ENCODE measurements at places on chromosomes 4 and X. TPM values are rescaled to one million over a fixed set of nuclear protein-coding genes. Genes with fewer than 3 reads are reported as not detected.

GRCh38 chrX:126550816-126551215 lies 1.8 kb downstream of the DCAF12L1 start:
- no peak for DNase-seq

DNA sequence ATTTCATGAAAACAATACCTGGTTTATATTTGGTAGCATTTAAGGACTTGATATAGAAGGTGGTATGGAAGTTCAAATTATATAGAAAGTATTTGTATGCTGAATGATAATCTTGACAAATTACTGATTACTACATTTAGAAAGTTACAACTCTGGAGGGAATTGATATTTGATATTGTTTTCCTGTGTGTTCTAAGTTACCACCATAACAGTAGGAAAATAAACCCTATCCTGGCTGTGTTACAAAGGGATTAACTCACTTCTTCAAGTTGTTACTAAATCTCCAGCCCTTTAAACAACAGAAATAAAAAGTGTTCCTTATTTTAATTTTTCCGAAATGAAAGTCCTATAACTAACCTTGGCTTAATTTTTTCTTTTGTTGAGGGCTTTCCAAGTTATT lies 36.6 kb downstream of the FHL1 start:
- DNase-seq, result no peak

DNA sequence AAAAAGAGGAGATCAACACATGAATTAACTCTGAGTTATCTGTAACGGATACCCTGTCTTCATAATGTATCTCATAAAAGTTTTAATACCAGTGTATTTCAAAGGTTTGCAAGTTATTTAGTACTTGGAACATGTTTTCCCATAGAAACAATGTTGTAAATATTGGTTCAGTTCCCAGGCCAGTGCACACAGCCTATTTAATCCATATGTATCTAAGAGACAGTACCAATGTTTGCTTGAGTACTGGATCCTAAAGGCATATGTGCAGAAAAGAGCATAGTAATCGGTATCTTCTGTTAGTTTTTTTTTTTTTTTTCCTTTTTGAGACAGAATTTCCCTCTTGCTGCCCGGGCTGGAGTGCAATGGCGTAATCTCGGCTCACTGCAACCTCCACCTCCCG lies 46.1 kb downstream of the SLIT2 start:
- DNase-seq, result no peak

DNA sequence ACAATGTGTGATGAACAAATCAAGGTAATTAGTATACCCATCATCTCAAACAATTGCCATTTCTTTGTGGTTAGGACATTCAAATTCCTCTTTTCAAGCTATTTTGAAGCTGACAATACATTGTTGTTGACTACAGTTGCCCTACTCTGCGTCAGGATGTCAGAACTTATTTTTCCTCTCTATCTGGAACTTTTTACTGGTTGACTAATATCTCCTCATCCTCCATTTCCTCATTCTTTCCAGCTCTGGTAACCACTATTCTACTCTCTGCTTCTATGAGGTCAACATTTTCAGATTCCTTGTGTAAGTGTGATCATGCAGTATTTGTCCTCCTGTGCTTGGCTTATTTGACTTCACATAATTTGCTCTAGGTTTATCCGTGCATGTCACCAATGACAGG lies 240.5 kb upstream of the HS3ST1 start:
- DNase-seq, result no peak

DNA sequence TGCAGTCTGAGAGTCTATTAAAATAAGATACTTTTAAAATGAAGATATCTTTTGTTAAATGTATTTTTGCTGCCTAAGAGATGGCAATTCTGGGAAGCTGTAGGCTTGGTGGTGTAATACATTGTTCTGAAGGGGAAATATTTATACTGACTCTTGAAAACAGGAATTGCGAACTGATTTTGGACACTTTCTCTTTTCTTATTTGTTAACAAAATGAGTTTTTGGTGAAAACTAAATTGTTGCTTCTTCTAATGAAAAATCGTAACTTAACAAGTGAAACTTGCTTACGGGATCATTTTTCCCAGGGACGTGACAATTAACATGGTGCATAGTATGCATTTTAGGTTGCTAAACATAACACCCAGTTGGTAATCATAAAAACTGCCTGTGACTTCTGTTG lies 71.0 kb downstream of the RAPGEF2 start:
- no peak for DNase-seq

GRCh38 chrX:102546828-102547493 lies 30.4 kb upstream of the TMSB15A start:
- DNase-seq, result no peak

ODAM gene
- total RNA-seq, result not detected

NKX1-1 gene
- total RNA-seq, result not detected

SPP1 gene
- 3.1 TPM for total RNA-seq

CFAP47 gene
- not detected for total RNA-seq

GLRA3 gene
- not detected for total RNA-seq

ITM2A gene
- total RNA-seq, result 0.12 TPM

Measured in RPMI7951 (cell line).